WTC11 (cell line): ENCODE measurements at places on chromosomes 13 and 19.

GRCh38 chr13:82867284-82867683 is 1015.0 kb downstream of the SLITRK1 start:
- DNase-seq = no peak

DNA sequence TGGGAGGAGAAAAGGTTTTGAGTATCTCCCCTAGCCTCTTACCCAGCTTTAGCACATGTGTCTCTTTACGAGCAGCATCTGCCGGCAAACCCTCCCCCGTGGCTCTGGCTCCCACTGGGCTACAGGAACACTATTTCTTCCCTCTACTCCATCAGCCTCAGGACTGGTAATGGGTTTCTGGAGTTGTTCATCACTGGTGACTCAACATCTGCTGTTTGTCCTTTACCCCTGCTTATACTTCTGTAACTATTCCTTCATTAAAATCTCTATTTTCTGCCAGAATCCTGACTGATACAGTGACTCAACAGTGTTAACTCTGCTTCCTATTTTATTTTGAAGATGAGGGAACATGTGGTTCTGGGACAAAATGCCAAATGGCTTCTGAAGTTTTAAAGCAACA is 437.3 kb upstream of the HTR2A start:
- no peak for DNase-seq

DNA sequence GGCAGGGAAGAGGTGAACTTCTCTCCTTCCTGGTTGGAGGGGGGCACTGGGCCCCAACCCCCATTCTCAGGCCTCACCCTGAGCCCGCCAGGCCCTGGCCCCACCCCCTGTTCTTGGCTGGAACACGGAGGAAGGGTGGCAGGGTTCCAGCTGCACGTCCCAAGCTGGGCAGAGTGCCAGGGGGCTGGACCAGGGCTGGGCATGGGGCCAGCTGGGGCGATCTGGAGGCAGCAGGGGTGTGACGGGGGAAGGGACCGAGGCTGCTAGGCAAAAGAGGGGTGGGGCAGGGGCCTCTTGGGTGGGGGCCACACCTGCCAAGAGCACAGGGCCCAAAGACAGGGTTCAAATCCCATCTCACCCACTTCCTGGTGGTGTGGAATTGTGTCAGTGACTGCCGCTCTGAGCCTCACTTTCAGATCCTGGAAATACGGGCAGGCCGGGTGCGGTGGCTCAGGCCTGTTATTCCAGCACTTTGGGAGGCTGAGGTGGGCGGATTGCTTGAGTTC is 2.2 kb downstream of the HIF3A start:
- DNase-seq = no peak

DNA sequence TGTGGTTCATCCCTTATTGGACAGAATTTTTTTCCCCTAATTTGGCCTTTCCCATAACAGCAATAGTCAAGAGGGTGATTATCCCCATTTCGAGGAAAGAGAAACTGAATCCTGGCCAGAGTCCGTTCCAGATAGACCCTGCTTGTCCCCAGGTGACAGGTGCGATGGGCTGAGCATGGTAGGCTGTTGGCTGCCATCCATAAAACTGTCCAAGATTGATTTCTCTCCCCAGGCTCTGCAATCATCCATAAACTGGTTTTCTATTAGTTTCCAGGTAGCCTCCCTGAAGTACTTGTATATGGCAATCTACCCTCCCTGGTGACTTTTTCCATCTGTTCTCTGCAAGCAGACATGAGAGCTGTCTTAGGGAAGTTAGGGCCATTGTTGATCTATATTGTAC is 25.4 kb downstream of the SERP2 start:
- DNase-seq = no peak

GRCh38 chr13:101382701-101383100 is 33.6 kb downstream of the NALCN start:
- DNase-seq = no peak

DNA sequence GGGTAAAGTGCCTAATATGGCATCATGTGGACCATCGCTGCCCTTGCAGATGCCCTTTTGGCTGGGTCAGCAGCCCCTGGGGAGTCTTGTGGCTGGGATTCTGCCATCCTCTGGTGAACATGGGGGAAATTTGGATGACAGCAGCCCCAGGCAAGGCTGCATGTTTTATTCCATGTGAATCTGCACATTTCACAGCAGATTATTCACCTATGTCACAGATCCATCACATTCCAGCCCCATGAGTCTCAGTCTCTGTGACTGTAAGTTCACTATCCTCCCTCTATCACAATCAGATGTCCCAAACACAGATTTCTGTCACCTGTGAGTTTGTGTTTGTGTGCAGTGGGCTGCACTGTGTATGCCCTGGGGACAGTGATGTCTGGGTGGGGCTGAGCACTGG is 36.8 kb upstream of the PSG9 start:
- DNase-seq = no peak

DNA sequence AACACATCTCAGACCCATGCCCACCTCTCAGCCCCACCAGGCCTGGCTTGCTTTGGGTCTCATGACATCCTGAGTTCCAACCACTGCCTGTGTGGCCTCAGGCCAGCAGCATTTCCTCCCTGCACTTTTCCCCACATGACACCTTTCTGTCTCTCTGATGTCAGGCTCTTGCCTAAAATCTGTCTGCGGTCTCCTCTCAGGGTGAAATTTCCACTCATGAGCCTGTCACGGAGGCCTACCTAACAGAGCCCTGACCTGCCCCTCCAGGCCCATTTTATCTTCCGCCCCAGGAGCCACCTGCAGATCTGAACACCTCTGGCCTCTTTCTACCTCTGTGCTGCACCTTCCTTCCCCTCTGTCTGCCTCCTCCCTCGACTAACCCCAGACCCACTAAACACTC is 93.5 kb downstream of the ZDHHC20 start:
- no peak for DNase-seq

DNA sequence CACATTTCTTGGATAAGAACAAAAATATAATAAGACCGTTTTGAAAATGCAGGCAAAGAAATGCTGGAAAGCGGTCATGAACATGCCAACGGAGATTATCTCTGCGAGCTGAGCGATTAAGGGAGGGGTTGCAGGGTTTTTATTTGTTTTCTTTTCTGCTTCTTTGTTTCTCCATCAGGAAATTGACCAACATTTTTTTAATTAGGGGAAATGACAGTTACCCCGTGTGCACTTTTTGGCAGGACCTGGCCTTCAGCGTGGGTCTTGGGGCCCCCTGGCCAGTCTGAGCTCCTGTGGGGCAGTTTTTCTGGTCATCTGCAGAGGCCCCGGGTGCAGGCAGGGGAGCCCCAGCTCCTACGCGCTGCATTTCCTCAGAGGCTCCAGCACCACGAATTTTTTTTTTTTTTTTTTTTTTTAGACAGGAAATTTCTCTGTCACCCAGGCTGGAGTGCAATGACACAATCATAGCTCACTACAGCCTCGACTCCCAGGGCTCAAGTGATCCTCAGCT is 31.3 kb upstream of the HOMER3 start:
- DNase-seq = no peak

GRCh38 chr13:30576528-30576927 is 41.2 kb upstream of the USPL1 start:
- no peak for DNase-seq

DNA sequence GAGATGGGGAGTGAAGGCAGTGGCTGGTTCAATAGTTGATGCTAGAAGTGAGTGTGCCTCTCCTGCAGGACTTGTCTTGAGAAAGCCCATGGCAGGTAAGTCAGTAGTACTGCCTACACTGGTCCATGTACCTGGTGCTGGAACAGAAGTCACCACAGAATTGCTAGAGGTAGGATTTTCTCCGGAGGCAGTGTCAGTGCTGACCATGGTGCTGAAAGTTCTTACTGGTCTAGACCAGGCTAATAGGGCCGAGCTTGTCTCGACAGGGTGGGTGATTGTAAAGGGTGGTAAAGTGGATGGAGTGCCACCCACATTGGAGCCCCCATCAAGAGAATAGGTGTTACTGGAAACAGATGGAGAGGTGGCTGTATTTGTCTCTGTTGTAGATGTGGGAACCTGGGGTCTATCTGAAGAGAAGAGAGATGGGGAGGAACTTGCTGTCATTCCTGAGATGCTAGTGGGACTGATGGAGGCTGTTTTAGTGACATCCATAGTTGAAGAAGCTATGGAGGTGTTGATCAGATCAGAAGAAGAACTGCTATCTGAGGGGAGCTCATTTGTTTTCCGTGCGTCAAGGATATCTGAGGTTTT is 36.6 kb downstream of the MUC16 start:
- DNase-seq = no peak

DNA sequence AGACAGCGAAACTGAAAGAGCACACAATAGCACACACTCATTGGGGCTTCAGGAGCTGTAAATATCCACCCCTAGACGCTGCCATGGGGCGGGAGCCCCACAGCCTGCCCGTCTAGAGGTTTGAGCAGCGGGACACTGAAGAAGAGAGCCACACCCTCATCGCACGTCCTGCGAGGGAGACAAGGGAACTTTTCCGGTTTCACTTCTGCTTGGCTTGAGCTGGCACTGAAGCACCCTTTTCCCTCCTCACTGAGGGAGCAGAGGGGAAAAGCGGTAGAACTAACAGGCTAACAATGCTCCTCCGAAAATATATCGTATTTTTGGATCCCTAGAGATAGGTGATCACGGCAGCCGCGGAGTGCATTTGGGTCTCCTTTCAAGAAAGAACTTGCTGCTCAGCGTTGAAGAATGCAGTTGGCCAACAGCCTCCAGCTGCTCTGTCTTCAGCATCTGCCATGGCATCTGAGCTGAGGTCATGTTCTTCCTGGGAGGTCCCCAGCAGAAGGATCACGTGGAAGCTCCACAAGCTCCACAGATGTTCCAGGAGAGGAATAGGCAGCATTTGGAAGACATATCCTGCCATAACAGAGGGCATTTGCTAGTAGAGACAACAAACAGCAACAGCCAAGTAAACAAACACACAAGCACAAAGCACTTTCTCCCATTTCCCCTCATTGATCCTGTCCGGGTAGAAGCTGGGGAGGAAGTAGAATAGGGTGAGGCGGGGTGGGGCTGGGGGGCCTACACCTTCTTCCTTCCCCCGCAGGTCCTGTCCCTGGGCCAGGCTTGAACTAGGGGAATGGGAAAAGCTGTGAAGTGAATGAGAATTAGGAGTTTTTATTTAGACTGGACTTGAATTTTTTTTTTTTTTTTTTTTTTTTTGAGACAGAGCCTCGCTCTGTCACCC is 44.8 kb upstream of the ALOX5AP start:
- DNase-seq = no peak

- DNase-seq = peak; percentile 87
Observed at GRCh38 chr19:33416307-33417215, 43.1 kb downstream of the CEBPG start.

- no peak for DNase-seq
Observed at GRCh38 chr13:41833831-41834230, 127.1 kb downstream of the VWA8 start.

DNA sequence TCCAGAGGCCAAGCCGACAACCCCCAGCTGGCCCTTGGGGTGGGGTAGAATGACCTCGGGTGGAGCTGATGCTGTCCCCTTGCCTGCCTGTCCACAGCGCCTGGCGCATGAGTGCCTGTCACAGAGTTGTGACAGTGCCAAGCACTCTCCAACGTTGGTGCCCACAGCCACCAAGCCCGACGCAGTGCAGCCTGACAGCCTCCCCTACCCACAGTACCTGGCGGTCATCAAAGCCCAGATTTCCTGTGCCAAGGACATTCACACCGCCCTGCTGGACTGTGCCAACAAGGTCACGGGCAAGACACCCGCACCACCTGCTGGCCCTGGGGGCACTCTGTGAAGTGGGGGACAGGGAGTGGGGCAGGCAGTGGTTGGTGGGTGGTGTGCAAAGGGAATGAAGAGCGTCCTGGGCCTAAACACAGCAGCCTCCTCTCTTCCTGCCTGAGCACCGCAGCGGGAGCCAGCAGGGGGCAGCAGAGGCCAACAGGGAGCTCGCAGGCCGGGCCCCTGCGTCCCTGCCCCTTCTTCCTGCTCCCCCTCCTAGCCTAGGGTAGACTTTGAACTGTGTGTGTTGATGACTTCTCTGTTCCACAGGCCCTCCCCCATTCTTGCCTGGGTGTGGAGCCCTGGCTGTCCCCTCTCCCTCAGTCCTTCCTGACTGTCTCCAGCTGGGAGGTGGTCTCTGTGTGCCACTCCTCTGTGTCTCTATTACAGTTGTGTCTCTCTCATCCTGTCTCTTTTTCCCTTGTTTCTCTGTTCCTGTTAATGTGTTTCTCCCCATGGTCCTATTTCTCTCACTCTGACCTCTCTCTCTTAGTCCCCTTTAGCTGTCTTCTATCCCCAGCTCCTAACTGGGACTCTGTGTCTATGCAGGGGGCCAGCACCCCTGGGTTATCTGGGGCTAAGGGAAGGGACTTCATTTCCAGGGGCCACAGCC is 6.5 kb downstream of the MED29 start:
- DNase-seq = peak; percentile 94

DNA sequence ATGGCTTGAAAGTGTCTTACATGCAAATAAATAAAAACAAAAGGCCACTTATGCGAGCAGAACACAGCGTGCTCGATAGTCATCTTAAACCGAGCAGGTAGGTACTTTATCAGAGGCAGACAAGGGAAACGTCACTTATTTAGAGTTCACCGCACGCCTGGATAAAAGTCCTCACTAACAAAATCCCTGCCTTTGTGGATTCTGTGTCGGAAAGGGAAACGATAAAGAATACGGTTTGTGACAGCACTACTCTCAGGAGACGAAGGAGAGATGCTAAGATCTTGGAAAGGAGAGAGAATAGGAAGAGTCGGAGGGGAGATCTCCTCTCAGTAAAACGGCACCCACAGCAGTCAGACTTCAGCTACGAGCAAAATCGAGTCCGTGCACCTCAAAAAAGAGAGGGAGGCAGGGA is 581 bp downstream of the RCBTB1 start:
- DNase-seq = no peak

- no peak for DNase-seq
Observed at GRCh38 chr13:107865643-107866031, 349.7 kb downstream of the LIG4 start.

- no peak for DNase-seq
Observed at GRCh38 chr13:51518827-51519226, 65.4 kb upstream of the WDFY2 start.

- no peak for DNase-seq
Observed at GRCh38 chr19:51750400-51751094, 1.1 kb downstream of the FPR1 start.
